ENCODE measurements at places on chromosomes 12 and 14.

GRCh38 chr14:71890541-71890940 lies 41.7 kb upstream of the RGS6 start:
- no peak for DNase-seq

GRCh38 chr14:91749868-91750267 lies 18.0 kb upstream of the CATSPERB start:
- no peak for DNase-seq

DNA sequence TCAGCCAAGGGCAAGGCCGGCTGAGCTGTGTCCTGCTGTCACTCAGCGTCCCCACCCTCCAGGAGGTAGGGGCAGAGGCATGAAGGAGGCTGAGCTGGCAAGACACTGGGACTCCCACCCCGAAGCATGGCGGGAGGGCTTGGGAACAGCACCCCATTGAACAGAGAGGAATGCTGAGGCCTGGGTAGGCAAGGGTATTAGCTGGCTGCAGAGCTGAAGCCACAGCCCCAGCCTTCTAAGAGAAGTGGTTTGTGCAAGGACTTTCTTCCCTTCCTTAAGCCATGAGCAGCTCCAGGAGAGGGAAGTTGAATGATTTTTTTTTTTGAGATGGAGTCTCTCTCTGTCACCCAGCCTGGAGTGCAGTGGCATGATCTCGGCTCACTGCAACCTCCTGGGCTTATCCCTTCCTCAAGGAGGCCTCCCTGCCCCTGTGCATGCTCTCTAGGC lies 6.6 kb upstream of the CFAP73 start:
- DNase-seq: no peak

GRCh38 chr12:78494911-78495310 lies 369.7 kb upstream of the SYT1 start:
- no peak for DNase-seq

DNA sequence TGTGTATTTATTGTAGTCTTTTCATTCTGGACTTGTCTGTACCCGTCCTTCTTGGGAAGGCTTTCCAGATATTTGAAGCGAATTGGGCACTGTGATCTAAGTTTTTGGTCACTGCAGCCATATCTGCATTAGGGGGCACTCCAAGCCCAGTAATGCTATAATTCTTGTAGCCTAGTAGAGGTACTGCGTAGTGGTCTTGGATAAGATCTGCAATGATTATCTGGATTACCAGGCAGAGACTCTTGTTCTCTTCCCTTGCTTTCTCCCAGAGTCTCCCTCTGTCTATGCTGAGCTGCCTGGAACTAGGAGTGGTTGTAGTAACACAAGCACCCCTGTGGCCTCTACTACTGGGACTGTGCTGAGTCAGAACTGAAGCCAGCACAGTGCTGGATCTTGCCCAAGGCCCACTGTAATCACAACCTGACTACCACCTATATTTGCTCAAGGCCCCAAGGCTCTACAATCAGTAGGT lies 30.0 kb downstream of the SLC38A2 start:
- peak; percentile 48 for DNase-seq

- DNase-seq: no peak
Measured at GRCh38 chr12:27604431-27604830, 80.4 kb downstream of the PPFIBP1 start.

- DNase-seq: no peak
Measured at GRCh38 chr12:57474862-57475261, 4.8 kb downstream of the ARHGAP9 start.

DNA sequence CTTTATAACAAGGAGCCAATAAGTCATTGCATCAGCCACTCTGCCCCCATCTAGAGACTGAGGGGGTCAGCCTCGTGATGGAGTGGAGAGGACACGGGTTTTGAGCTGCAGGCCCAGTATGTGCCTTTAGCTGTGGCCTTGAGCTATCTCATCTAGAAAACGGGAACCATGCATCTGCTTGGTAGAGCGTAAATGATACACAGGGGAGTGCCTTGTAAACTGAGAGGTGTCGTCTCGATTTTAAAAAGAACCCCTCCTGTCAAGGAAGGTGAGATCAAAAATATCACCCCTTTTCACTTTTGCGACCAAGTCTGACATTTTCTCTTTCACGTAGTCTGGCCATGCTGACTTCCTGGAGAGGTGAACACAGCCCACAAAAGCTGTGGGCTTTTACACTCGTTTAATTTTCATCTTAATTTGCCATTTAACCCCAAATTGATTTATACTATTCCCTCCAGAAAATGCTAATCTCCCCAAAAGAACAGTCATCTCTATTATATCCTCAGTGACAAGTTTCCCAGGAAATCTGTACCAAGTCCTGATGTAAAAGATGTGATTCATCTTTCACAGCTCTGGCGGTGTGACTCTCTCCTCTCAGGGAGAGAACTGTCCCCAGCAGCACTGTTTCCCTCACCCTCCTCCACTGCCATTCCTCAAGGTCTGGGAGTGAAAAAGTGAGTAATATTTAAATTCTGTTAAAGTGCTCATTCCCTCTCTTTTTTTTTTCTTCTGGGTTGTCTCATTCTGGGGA lies 30.6 kb downstream of the VCPKMT start:
- no peak for DNase-seq

GRCh38 chr12:67999244-67999643 lies 10.0 kb downstream of the IFNG-AS1 start:
- DNase-seq: no peak

All from midbrain (tissue), 1 donor.